HAP-1 (cell line): ENCODE measurements at places on chromosomes 13 and 19.

DNA sequence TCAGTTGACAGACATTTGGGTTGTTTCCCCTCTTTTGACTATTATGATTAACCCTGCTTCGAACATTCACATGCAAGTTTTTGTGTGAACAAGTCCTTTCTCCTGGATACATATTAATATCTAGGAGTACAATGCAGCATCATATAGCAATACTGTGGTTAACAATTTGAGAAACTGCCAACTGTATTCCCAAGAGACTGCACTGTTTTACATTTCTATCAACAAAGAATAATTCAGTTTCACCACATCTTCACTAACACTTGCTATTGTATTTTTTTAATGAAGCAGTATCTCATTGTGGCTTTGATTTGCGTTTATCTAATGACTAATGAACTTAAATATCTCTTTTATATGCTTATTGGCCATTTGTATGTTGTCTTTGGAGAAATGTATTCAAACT, 184.6 kb upstream of the NBEA start:
- DNase-seq = no peak

DNA sequence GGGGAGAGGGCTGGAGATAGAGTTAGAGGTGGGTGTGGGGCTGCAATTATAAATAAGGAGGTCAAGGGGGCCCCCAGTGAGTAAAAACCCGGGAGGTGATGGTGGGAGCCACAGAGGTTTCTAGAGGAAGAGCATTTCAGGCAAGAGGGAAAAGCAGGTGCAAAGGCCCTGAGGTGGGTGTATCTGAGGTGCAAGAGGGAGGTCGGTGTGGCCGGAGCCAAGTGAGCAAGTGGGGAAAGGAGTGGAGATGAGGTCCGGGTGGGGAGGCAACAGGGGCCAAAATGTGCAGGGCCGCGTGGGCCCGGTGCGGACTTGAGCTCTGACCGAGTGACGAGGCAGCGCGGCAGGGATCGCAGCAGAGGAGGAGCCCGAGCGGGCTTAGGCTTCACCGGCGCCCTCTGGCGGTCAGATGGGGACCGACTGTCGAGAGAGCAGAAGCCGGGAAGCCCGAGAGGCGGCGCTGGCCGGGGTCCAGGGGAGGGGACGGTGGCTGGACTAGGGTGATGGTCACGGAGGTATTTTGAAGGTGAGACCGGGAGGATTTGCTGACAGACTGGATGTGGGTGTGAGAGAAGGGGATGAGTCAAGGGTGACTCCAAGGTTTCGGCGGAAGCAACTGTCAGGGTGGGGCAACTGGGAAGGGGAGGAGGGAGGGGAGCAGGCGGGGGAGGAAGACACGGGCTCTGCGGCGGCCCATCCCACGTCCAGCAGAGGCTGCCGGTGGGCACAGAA, 17.7 kb upstream of the SPACA4 start:
- DNase-seq = peak; percentile 82

DNA sequence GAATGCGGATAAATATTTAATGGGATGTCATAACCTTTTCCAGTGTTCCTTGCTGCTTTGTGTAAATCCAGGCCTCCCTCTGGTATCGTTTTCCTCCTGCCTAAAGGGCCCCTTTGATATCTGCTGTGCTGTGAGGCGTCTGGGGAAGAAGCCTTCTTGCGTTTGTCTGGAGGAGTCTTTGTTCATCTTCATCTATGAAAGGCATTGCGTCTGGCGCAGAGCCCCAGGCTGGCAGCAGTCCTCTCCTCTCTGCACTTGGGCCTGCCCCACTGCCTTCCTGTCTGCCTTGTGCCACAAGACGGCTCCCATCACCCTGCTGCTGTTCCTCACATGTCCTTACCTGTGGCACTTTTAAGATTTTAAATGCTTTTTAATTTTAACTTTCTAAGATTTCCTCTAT, 9.8 kb downstream of the PROZ start:
- DNase-seq = no peak

- peak; percentile 40 for DNase-seq
Observed at GRCh38 chr13:113152984-113153809, 5.3 kb upstream of the PROZ start.

DNA sequence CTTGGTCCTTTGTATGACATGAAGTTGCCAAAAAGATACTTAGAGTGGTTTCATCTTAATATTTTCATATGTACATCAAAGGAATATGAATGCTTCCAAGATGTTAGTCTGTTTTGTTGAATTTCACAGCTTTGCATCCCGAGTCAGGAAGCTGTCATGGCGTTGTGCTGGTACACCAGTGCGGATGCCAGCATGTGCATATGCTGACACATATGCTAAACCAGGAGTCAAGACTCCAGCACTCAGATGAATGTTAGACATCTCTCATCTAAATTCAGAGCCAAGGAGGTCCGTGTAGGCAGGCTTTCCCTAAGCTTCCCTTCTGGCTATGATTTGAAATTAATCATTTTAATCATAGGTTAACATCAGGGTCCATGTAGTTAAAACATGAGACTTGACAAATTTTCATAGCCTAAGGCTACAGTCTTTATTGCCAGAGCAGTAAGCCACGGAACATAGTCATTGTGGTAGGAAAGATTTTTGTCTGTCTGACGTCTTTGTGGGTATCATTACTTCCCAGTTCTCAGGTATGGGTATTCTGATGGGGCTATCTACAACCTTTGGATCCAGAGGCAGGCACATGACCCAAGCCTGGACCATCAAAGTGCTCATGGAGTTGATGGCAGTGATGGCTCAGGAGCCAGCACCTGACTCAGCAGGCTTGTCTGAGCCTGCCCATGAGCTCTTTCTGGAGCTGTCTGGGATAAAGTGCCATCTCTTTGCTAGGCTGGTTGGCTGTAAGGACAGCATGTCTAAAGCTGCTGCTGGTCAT, 246.1 kb downstream of the KCNRG start:
- DNase-seq = no peak

GRCh38 chr13:33537026-33537425, 251.5 kb upstream of the STARD13 start:
- DNase-seq = no peak

GRCh38 chr13:51015973-51016372, 95.1 kb downstream of the C13orf42 start:
- DNase-seq = no peak

GRCh38 chr13:109410868-109411267, 375.5 kb downstream of the IRS2 start:
- no peak for DNase-seq

GRCh38 chr19:15424692-15425272, 6.0 kb upstream of the AKAP8L start:
- no peak for DNase-seq

DNA sequence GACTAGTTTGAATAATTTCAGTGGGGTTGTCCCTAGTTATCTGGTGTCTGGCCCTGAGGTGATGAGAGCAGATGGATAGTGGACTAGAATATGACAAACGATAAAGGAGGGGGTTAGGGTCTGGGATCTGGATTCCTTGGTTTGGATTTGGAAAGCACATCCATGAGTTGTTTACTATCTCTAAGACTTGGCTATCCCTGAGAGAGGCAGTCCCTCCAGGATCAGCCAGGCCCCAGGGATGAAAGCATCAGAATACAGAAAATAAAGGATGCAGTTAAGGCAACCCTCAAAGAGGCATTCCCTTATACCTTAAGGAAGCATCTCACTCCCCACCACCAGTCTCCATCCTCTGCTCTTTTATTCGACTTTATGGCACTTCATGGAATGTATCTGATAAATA, 230.7 kb downstream of the NHLRC3 start:
- no peak for DNase-seq

DNA sequence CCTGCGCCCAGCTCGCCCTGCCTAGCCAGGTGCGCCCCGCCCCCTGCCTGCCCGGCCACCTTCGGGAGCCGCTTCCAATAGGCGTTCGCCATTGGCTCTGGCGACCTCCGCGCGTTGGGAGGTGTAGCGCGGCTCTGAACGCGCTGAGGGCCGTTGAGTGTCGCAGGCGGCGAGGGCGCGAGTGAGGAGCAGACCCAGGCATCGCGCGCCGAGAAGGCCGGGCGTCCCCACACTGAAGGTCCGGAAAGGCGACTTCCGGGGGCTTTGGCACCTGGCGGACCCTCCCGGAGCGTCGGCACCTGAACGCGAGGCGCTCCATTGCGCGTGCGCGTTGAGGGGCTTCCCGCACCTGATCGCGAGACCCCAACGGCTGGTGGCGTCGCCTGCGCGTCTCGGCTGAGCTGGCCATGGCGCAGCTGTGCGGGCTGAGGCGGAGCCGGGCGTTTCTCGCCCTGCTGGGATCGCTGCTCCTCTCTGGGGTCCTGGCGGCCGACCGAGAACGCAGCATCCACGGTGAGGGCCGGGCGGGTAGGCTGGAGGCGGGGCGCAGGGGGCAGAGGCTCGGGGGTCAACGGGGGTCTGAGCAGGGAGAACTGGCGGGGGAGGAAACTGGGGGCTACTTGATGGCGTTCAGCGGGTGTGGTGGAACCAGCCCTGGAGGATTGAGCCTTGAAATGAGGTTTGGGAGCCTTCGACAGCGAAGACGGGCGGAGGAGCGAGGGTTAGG, at the start of gene SPINT2:
Gene SPINT2, plus strand, starts transcription at position 88 of the 727 bp plus-strand sequence. Its CDS starts 320 bp downstream, at position 408.
- DNase-seq = peak; percentile 15

- DNase-seq = no peak
Observed at GRCh38 chr19:50843701-50844221, 10.4 kb upstream of the KLK15 start.

DNA sequence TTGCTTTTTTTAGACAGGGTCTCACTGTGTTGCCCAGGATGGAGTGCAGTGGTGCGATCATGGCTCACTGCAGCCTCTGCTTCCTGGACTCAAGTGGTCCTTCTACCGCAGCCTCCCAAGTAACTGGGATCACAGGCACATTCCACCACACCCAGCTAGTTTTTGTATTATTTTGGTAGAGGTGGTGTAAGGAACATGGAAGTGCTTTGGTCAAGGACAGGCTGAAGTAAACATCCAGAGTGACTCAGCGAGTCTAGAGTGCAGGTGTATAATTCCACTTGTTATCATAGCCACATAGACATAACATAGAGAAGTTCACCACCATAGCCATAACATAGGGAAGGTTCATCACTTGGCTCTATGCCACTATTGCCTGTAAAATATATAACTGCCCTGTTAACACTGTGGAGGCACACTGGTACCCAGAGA, 98.6 kb downstream of the RBM26 start:
- no peak for DNase-seq

DNA sequence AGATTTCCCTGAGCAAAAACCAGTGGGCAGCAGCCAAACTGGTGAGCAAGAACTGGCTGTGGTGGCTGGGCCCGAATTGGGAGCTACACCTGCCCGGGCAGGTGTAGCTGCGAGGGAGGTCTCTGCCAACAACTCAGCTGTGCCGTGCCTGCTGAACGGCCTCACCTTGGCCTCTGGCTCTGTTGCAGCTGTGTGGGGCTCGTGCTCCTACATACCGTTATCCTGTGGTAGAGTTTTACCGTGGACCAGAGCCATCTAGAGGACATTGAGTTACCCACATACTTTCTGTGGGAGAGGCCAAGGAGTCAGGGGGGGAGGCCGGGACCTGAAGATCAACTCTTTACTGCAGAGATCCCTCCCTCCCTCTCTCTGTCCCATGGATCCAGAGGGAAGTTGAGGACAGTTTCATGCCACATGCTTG, 113.2 kb downstream of the TM9SF2 start:
- peak; percentile 32 for DNase-seq

DNA sequence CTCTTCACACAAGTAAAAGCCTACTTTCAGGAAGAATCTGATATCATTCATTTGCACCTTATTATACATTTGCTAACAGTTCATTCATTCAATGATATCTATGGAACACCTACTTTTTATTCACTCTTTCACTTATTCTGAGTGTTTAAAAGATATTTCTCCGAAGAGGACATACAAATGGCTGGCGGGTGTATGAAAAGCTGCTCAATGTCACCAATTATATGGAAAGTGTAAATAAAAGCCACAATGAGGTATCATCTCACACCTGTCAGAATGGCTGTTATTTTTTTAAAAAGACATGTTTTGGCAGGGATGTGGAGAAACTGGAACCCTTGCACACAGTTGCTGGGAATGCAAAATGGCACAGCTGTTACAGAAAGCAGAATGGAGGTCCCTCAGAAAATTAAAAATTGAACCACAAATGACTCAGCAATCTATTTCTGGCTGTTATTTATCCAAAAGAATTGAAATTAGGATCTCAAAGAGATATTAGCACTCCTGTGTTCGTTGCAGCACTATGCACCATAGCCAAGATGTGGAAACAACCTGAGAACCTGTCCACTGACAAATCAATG, 127.6 kb upstream of the IRS2 start:
- no peak for DNase-seq

- peak; percentile 20 for DNase-seq
Observed at GRCh38 chr19:34867631-34868030, 59.1 kb upstream of the ZNF30 start.

DNA sequence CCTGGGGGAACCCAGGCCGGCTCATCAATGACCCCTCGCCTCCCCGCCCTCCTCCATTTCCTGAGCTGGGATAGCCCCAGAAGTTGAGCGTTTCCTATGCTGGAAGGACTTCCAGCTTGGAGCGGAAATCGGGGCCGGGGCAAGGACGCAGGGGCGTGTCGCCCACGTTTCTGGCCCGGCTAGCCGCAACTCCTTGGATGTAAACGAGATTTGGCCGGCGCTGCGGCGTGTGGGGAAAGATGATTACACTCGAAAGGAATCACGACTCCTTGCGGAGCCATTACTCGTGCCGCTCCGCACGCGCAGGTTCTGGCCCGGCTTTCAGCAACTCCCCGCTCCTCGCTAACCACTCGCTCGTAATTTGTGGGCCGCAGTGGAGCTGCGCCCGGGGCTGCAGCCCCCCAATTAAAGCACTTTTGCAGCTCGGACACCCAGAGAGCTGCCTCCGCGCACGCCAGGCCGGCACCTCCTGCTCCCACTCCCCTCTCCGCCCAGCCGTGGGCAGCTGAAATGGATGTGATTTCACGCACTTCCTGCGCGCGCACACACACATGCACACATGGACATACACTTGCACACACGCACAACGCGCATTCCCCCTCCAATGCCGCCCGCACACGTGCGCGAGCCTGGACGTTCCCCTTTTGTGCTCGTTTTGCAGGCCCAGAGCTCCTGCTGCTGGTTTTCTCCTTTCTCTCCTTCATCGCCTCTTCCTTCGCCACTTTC, 15.7 kb downstream of the ZIC5 start:
- no peak for DNase-seq
